ENCODE measurements at places on chromosomes 2 and 18.

DNA sequence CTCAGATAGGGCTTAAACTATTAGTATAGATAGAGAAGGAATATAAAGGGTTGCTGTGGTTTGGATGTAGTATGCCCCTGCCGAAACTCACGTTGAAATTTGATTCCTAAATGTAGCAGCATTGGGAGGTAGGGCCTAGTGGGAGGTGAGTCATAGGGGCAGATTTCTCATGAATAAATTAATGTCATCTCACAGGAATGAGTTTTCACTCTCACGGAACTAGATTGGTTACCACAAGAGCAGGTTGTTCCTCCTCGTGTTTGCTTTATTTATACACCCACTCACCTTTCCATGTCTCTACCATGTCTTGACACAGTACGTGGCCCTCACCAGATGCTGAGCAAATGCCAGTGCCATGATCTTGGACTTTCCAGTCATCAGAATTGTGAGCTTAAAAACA is 218.2 kb downstream of the RBM43 start:
- peak; percentile 27 for DNase-seq

DNA sequence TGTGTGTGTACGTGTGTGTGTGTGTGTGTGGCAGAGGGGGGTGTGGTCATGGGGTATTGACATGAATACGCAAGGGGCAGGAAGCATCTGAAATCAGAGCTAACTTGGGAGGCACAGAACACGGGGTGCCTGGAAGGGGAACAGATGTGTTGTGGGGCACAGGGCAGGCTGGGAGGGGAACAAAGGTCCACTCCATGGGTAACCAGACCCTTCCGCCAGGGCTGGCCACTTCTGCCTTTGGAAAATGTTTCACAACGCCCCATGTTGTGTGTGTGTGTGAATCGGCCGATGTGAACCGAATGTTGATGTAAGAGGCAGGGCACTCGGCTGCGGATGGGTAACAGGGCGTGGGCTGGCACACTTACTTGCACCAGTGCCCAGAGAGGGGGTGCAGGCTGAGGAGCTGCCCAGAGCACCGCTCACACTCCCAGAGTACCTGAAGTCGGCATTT is at the start of gene SLC11A1:
TSS of gene SLC11A1 (plus strand) at position 358 of the 451 bp plus-strand sequence. CDS start 96 bp downstream, outside the sequence.
- peak; percentile 22 for DNase-seq

GRCh38 chr18:46601141-46601805 is 55.7 kb downstream of the LOXHD1 start:
- DNase-seq = no peak

- DNase-seq = peak; percentile 54
Measured at GRCh38 chr2:227671170-227671905, 4.7 kb downstream of the SCYGR5 start.

DNA sequence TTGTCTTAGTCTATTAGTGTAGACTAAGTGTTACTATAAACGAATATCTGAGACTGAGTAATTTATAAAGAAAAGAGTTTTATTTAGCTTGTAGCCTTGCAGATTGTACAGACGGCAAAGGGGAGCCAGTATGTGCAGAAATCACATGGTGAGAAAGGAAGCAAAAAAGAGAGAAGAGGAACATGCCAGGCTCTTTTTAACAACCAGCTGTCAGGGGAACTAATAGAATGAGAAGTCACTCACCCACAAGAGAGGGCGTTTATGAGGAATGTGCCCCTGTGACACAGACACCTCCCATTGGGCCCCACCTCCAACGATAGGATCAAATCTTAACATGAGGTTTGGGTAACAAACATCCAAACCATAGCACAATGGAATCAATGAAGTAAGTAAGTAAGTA is 20.6 kb upstream of the ZNF804A start:
- DNase-seq = no peak
